ENCODE measurements at places on chromosomes 5 and 9.

DNA sequence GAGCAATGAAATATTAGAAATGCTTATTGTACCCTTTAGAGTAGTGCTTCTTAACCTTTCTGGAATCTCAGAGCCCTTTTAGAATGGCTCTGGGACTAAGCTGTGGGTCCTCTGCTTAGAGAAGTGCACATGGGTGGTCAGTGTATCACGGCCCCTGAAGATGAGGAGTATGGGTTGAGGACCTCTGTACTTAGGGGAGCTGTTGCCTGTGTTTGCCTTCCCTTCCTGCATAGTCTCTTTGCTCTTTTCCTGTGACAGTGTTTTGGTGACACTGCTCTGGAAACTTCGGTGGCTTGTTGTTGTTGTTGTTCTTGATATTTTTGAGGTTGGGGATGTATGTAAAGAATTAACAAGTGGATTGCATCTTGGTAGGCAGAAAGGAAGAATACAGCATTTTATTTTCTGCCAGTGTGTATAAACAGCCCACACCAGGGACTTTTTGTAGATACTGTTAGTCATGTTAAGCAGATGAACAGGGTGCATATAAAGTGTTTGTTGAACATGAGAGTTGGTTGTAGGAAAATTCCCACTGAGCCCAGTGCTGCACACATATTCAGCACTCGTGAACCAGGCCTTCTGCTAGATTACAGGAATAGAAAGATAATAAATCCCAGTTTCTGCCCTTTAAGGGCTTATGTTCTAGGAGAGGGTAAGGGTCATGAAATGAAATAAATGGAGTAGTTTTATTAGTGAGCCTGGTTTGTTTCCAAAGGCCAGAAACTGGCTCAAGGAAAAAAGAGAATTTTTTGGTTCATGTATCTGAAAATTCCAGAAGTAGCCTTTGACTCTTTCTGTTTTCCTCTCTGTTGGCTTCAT lies 199.7 kb downstream of the ARHGAP26 start:
- no peak for DNase-seq

DNA sequence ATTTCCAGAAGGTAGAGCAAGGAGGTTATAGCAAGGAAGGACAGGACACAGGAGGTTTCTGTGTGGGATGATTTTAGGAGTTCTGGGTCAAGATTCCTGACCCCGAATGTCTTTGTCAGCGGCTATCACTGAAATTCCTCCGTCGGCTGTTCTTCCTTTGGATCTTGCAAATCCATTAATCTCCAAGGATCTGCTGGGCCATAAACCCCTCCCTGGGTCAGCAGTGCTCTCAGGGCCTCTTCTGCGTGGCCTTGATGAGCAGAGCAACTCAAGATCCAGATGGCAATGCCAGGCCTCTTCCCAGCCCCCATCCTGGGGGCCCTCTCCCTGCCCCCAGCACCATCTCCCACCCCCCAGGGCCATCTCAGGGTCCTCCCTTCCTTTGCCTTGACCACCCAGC lies 16.3 kb upstream of the COL27A1 start:
- no peak for DNase-seq

GRCh38 chr5:173764332-173765028 lies 123.7 kb upstream of the CPEB4 start:
- DNase-seq = peak; percentile 89

GRCh38 chr9:78453450-78453849 lies 156.5 kb downstream of the PSAT1 start:
- no peak for DNase-seq

- DNase-seq = no peak
Observed at GRCh38 chr9:78609450-78609849, 312.5 kb downstream of the PSAT1 start.

GRCh38 chr9:5817862-5818261 lies 15.1 kb downstream of the ERMP1 start:
- peak; percentile 81 for DNase-seq

GRCh38 chr5:14414656-14415023 lies 167.0 kb upstream of the OTULINL start:
- DNase-seq = no peak

- no peak for DNase-seq
Observed at GRCh38 chr5:18079831-18080230, 445.6 kb downstream of the TAF11L14 start.

DNA sequence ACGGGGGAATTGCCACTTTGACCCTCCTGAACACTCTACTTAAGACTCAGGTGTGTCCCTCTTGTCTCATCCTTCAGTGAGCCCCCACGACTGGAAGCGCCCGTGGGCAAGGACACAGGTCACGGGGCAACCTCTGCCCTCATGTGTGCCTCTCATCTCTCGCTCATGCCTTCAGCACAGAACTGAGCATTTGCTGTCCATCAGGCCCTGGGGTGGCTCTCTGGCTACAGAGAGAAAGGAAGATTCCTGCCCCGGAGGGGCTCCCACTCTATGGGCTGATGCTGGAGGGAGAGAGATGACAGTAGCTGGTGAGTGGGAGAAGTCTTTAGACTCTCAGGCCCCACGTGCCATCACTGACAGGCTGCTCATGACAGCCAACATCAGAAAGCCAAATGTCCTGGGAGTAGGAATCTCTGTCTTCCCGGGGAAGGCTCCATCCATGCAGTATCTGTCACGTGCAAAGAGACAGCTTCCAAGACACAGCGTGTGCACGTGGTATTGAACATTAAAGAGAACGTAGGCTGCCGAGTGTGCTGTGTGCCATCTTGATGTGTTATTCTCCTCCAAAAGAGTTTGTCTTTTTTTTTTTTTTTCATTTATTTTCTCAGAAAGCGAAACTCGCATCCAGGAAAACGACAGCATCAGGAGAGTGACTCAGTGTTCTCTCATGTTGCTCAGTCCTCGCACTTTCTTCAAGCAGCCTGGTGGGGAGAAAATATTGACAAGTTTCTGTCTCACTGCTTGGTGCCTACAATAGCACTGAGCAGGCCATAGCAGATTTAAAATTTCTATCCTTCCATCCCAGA lies 190.5 kb downstream of the GAS1 start:
- no peak for DNase-seq

DNA sequence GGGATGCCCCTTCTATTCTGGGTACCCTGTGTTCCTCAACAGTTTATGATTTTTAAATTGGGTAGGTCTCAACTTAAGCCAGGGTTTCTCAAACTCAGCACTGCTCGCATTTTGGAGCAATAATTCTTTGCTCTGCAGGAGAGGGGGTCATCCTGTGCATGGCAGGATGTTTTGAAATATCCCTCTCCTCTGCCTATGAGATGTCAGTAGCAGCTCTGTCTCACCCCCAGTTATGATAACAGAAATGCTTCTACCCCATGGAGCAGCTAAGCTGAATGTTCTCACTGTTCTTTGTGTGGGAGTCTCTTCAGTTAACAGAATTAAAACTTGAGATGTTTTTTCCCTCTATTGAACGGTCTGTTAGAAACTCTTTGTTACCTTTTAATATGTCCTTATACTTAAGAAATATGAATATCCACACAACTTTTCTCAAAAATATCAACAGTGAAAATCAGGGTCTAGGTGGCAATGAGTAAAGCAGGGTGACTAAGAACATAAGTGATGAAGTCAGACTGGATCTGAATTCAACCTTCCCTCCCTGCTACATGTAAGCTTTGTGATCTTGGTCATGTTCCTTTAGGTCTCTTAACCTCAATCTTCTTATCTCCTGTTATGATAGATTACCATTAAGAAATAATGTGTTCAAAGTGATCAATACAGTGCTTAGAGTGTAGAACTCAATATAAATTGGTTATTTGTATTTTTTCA lies 89.0 kb downstream of the CAMK4 start:
- DNase-seq = no peak

- DNase-seq = peak; percentile 95
Observed at GRCh38 chr9:93159601-93160471, 24.1 kb upstream of the WNK2 start.

DNA sequence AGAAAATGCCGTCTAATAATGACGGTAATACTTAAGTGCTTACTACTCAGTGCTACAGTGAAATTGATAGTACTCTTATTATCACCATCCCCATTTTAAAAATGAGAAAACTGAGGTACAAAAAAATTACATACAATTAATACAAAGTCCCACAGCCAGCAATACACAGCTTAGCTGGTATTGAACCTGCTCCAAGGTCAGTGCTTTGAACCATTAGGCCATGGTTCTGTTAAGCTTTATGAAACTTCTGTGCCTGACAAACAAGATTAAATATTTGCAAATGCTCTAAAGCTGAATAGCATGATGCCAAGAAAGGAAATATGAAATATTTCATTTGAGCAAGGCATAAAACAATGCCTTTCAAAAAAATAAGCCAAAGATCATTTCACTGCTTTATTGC lies 357.2 kb downstream of the ARRDC3 start:
- DNase-seq = no peak

GRCh38 chr9:98911042-98911441 lies 32.7 kb upstream of the COL15A1 start:
- DNase-seq = no peak

GRCh38 chr9:84841931-84842330 lies 172.4 kb downstream of the NTRK2 start:
- no peak for DNase-seq

All from PC-9 (cell line).